ENCODE measurements at places on chromosomes 7 and 10. TPM values are rescaled to one million over a fixed set of nuclear protein-coding genes. Genes with fewer than 3 reads are reported as not detected.

GRCh38 chr7:49855281-49855980, 82.0 kb downstream of the VWC2 start:
- DNase-seq, result no peak

DNA sequence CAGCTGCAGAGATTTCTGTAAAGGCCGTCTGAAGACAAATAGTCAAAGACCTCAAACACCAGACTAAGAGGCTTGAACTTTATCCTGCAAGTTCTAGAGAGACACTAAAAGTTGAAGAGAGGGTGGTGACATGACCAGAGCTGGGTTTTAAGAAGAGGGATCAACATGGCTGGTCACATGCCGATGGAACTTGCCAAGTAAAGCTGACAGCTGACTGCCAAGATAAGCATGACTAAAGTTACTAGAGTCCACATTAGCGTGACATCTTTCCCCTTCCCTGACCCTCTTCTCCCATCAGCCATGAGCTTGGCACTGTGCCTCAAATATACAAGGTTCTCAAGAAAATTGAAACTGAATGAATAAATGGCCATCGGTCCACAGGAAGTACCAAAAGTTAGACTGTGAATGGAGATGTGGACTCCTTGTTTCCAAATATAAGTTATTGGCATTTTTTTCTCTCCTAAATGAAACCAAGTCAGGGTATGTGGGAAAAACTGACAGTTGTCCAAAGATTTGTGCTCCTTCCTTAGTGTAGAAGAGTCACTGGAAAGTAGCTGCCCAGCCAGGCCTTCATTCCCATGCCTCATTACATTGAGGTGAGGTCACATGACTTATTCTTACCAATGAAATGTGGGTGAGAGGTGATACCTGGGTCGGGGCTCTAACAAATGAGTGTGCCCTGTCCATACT, 24.5 kb downstream of the XPNPEP1 start:
- no peak for DNase-seq

DNA sequence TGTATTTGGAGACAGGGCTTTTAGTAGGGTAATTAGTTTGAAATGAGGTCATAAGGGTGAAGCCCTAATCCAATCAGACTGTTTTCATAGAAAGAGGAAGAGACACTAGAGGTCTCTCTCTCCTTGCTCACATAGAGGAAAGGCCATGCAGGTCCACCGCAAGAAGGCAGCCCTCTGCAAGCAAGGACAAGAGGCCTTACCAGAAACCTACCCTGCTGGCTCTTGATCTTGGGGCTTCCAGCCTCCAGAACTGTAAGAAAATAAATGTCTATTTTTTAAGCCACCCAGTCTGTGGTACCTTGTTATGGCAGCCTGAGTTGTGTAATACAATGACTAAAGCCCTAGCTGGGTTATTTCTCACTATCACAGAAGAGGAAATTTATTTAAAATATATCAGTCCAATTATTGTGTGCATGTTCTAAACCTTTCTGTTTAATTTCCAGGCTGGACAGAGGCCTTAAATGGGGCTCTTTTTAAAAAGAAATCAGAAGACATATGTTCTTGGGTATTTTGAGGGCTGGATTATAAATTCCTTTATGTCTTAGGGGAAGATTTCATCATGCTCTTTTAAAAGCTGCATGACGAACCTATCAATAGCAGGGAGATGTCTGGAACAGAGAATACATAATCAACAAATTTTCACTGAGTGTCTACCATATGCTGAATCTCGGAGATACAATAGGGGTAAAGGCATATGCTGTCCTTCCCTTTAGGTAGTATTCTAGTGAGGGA, 12.9 kb upstream of the TMEM26 start:
- DNase-seq, result no peak

- no peak for DNase-seq
These were observed 50.5 kb upstream of the MRLN start for GRCh38 chr10:59803714-59804113.

- peak; percentile 64 for DNase-seq
These were observed at the start of gene GATA3 for GRCh38 chr10:8054494-8055407. GATA3 (plus strand) TSS chr10:8054688; CDS start chr10:8055656, 968 bp downstream.

DNA sequence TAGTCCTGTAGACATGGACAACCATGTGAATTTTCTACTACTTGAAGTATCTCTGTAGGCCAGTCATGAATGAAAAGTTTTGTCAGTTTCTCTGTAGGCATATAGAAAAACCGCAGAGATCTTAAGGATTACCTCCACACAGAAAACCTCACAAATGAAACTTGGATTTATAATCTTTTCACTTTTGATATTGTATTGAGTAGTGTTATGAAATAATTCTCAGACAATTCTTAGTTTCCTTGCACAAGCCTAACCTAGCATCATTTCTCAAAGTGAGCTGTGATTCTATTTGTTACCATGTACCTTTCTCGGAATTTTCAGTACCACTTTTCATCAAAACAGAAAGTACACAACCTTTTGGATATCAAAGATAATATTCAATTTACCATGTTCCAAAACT, 51.4 kb upstream of the OIT3 start:
- no peak for DNase-seq

DNA sequence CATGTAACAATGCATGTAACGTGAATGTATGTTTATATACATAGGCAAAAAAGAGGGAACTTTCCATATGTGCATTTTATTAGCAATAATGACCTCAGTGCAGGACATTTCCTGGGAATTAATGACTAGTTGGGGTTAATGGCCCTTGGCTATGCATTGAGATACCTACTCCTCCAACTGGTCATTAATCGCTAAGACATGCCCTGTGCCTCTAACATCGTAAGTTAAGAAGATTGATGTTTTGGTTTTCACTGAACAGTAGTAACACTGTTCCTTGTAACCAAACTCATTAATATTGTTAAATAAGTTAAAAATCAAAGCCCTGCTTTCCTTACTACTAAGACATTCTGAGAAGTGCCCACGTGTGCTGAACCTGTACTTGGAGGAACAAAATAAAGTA, 61.7 kb downstream of the SEMA3D start:
- no peak for DNase-seq

Gene GIMAP6
- 5.8 TPM for total RNA-seq

DNA sequence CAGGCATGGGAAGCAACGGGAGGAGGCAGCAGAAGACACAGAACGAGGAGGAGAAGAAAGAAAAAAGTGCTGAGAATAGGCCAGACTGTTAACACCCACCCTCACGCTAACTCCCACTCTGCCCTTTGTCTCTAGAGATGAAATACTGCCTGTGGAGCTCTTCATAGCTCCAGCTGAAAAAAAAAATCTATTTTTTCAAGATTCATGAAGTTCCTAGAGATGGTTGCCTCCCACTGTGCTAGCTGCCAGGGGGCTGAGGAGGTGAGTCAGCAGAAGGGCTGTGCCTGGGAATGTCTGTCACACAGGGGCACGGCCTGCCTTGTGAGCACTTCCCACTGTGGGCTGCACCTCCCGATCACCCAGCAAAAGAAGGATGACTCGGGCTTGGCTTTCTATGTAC, 144.5 kb downstream of the RNF216 start:
- peak; percentile 73 for DNase-seq

Gene TIMM23B
- 46.0 TPM for total RNA-seq

Gene HOXA9
- total RNA-seq, result not detected

Gene LYZL1
- total RNA-seq, result not detected

Gene EGFR
- total RNA-seq, result 37.3 TPM

GRCh38 chr7:96023387-96023786, 251.0 kb downstream of the DYNC1I1 start:
- no peak for DNase-seq

GRCh38 chr7:136333636-136334035, 356.5 kb upstream of the MTPN start:
- no peak for DNase-seq

All from stomach (tissue), 19 donors.